ENCODE measurements at places on chromosomes 7 and 10. TPM values are rescaled to one million over a fixed set of nuclear protein-coding genes. Genes with fewer than 3 reads are reported as not detected.

GRCh38 chr7:48213226-48213625 is 42.0 kb downstream of the ABCA13 start:
- DNase-seq, result no peak

DNA sequence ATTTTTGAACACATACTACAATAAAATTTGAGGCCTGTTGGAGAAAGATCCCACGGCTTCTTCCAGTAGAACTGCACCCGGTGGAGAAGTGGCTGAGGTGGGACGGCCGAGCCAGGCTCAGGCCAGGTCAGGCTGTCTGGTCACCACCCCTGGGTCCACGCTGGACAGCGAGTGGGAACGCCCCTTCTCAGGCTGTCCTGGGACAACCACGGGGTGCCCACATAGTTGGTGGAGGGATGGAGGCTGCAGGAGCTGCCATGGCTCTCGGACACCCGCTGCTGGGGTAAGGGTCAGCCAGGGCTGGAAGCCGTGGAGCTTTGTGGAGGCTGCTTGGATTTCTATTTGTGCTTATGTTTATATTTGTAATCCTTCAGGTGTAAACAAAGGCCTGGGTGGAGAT is 206.5 kb downstream of the DNAJB6 start:
- no peak for DNase-seq

GRCh38 chr7:79553811-79554555 is 100.5 kb upstream of the MAGI2 start:
- no peak for DNase-seq

GRCh38 chr7:121610243-121610642 is 214.1 kb upstream of the FAM3C start:
- no peak for DNase-seq

GRCh38 chr10:132122939-132123445 is 57.2 kb downstream of the JAKMIP3 start:
- no peak for DNase-seq

DNA sequence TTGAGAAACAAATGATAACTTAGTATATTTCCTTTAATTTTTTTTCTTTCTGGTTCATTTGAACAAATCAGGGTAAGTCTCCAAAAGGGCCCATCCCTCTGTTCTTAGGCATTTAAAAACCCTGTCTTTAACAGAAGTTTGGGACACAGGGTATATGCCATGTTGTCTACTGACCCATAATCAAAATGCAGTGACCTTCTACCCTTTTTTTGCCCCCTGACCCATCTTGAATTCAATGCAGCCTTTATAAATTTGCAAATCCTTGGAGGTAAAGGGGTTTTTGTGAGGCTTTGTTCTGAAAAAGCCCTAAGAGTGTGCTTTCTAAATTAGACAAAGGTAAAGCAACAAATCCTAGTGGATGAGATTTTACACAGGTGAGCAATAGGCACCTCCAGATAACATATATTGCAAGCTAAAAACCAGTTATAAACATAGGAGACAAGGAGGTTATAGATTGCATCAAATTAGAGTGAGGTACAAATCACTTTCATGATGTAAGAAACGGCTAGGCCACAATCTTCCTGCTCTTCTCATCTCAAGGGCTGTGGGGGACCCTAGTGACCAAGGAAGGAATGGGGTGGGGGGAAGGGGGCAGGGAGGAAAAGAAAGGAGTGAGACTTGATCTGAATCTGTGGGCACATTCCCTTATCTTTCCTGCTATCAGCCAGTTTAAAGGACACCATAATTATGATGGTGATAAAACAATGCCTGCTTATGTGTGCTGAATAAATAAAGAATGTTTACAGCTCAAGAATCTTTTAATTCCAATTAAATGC is 2.7 kb downstream of the SKIDA1 start:
- no peak for DNase-seq

DNA sequence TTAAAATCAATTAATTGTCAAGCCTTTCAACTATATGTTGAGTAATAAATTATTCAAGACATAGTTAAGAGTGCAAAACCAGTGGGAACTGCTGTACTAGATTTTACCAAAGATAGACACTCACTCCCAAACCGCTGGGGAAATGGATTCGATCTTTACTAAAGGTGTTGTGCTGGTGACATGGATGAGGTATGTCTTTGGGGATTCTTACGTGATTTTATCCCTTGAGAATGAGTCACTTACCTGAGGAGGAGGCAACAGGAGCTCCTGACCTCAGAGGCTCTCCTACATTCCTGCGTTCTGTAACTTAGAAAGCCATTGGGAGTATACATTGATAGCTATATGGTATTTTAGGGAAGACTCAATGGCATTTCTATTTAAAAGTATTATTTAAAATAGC is 165.5 kb downstream of the PKD1L1 start:
- DNase-seq, result no peak

GRCh38 chr7:152910545-152911225 is 151.1 kb downstream of the ACTR3B start:
- DNase-seq, result no peak

- DNase-seq, result peak; percentile 39
Observed at GRCh38 chr10:19488592-19489280, 327.5 kb upstream of the PLXDC2 start.

- DNase-seq, result peak; percentile 58
Observed at GRCh38 chr10:107056182-107056581, 108.3 kb downstream of the SORCS1 start.

DNA sequence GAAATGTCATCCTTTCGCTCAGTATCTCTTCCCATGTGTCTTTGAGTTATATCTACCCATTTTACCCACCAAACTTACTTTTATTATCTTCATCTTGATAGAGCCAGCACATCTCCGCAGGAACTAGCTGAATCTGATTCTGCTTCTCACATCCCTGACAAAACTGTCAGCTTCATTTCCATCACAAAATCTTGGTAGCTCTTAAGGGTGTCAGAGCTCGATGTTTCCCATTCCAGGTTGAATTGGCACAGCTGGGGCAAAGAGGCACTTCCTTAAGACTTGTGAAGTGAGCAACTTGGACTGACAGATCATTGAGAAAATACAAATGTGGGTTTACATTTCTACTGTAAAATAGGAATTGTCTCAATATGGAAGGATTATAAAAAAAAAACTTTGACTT is 434.5 kb downstream of the SUGCT start:
- no peak for DNase-seq

- DNase-seq, result peak; percentile 73
Observed at GRCh38 chr7:23938937-23939552, 229.0 kb downstream of the STK31 start.

DNA sequence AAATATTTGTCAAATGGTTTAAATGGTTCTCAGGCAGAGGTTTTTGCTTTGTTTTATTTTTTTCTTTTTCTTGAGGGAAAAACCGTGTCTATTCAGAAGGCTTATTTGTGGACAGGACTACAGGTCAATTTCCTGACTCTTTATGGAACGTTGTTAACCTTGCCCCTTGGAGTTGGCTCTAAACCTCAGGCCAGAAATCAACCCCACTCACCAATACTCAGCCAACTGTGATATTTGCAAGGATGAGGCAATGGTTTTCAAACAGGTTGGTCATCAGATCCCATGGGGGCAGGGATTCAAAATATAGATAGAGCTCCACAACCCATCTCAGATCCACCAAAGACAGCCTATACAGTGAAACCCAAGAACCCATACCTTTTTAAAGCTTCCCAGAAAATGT is 10.2 kb downstream of the PDLIM1 start:
- no peak for DNase-seq

- DNase-seq, result no peak
Observed at GRCh38 chr10:119860866-119861607, 11.6 kb downstream of the MCMBP start.

- DNase-seq, result peak; percentile 29
Observed at GRCh38 chr7:97971120-97971989, 18.6 kb downstream of the OCM2 start.

GRCh38 chr7:102044984-102045673 is 227.7 kb downstream of the CUX1 start:
- peak; percentile 67 for DNase-seq

DNA sequence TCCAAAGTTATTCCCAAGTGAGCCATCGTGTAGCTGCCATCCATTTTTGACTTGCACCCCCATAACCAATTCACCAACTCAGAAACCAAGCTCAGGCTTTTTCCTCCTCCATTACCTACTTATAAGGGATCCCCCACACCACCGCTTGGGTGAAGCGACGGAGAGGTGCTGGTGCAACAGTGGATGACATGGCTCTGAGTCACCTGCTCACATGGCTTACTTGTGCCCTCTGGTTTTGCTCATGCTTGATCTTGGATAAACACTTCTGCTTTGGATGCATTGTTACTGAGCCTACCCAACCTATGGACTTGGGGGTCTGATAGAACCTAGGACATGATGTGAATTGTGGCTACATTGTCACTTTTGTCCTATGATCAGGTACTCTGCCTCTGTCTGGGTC is 12.0 kb upstream of the AKR1B1 start:
- peak; percentile 28 for DNase-seq

- peak; percentile 69 for DNase-seq
Observed at GRCh38 chr10:75972491-75973276, 541.3 kb downstream of the LRMDA start.

DNA sequence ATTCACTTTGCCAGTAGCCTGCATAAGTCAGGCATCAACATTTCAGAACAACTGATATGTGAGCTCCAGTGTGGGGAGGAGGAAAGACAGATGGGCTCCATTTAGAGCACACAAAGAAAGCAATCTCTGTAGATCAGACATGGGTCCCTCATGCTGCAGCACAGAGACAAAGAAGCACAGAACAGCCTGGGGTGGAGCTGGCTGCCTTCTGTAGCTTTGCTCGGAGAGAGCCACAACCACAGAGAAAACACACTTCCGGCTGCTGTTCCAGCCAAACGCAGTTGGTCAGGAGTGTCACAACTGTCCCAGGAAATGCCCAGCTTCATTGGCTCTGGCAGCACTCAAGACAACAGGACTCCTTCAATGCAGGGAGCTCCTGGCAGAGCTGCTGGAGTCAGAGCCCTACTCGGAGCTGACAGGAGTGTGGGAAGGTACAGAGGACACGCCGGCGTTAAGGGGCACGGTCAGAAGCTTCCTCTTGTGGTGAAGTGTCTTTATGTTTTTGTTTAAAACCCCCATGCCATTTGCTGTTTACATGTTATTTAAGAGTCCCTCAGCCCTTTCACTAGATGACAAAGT is 494.4 kb downstream of the TCERG1L start:
- DNase-seq, result no peak

DNA sequence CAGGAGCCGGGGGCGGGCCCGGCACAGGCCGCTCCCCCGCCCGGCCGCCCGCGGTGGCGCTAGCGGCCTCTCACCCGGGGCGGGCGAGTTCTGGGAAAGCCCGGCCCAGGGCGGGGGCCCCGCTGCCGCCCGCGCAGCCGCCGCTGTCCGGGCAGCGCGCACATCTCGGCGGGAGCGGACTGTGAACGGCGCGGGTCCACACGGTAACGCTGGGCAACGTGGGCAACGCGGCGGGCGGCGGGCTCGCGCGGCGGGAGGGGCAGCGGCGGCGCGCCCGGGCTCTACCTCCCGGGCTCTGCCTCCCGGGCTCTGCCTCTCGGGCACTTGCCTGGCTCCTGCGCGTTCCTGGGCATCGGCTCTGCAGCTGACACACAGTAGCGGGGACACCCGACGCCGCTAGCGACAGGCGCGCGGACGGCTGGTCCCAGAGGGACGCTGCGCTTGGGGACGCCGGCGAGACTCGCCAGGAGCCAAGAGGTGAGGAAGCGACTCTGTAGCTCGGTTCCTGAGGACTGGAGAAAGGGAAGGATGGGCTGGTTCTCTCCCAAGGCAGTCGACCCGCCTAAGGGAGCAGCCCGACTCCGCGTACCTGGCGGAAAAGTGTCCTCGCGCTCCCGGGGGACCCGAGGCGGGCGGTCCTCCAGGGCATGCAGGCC is at the start of gene PLCE1:
Gene PLCE1 (plus strand): TSS at position 150 of the 656 bp plus-strand sequence. CDS start 37,116 bp downstream, outside the sequence.
- DNase-seq, result peak; percentile 89

DNA sequence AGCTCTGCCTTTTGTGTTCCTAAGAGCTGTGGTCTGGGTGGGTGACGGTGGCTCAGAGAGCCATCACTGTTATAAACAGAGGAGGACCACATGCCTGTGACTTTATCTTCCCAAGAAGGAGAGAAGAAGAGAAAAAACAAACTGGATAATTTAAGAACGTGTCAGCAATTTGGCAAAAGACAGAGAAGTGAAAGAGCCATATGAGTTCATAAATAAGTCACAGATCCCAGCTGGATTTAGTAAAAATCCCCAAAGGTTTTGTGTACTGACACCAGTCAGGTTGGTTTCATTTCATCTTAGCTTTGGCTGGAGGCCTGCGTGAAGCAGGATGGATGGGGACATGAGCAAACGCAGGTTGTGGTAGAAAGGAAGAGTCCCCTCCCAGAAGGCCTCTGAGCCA is 120.7 kb downstream of the CXCL12 start:
- no peak for DNase-seq

DNA sequence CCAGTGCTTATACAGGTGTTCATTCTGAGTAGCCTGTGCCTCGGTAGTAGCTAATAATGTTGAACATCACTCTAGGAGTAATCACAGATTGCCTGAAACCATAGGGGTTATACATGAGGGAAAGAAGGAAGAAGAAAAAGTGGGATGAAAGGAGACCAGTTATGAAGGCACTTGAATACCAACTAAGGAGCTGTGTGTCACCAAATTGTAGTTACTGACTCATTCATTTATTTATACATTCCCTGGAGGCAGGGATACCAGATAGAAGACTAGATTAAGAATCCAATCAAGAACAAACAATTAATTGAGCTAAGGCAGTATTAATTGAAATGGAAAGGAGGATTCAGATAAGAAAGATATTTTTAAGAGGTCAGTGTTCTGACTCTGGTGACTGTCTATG is 129.6 kb upstream of the PRPS1L1 start:
- no peak for DNase-seq

DNA sequence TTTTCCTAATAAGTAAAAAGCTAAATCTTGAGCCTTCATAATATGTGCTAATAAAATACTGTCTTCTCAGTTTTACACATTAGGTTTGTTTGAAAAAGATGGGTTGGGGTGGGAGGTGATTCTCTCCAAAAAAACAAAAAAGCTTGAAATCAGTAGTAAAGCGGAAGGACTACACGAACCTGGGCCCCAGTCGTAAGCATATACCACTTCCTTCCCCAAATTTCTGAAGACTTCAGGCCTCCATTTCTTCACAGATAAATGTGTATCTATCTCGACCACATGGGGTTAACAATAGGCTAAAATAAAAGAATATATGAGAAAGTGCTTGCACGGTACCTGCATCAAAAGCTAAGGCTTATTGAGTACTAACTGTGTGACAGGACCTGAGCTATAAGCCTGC is 51.6 kb upstream of the PAX2 start:
- DNase-seq, result no peak

DNA sequence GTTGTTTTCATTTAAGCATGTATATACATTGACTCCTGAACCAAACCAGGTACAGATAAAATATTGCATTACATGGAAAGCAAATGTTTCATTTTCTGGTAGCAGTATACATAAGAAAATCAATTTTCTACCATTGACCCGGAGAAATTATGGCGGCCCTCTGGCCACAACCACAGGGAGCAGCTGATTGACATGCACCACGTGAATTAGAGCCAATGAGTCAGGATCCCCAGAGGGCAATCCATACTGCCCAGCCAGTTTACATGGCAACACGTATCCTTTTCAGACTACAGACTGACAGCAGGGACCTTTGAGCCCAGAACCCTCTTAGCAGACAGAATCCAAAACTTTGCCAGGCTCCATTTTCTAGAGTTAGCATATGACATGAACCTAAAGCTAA is 272.2 kb upstream of the NEBL start:
- DNase-seq, result no peak

The FAM237B gene
- polyA plus RNA-seq, result not detected

The TMEM72 gene
- polyA plus RNA-seq, result 0.69 TPM

The GSTO2 gene
- 1.4 TPM for polyA plus RNA-seq

The CLCN1 gene
- not detected for polyA plus RNA-seq

The LRRD1 gene
- polyA plus RNA-seq, result not detected

The LRRC17 gene
- polyA plus RNA-seq, result 20.4 TPM

The UCMA gene
- polyA plus RNA-seq, result not detected

The ZMIZ1 gene
- polyA plus RNA-seq, result 32.4 TPM

The CACNA2D1 gene
- polyA plus RNA-seq, result 3.1 TPM

The TUBB8 gene
- polyA plus RNA-seq, result 0.23 TPM

The MYL10 gene
- 1.2 TPM for polyA plus RNA-seq

All from hepatocyte (in vitro differentiated cells).